ENCODE measurements at places on chromosomes 4 and X.

- DNase-seq: no peak
These were observed 6.0 kb upstream of the SHISA3 start for GRCh38 chr4:42391355-42391664.

GRCh38 chr4:165308606-165309005 lies 18.9 kb upstream of the MSMO1 start:
- no peak for DNase-seq

GRCh38 chr4:98493296-98493695 lies 165.1 kb downstream of the TSPAN5 start:
- no peak for DNase-seq

DNA sequence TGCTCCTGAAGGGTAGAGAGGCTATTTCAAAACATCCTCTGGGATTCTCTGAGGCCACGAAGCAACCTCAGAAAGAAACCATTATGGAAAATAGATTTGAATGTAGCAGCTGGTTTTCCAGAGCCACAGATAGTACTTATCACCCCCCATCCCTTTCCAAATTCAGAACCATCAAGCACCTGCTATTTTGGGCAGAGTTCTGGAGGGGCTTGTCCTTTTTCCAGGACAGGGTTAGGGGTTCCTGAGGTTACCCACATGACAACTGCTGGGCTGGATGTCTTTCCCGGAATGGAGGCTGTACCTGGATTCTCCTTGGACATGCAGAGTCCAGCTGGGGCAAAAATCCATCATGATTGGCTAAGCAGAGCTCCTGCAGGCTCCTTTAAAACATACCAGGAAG lies 22.0 kb upstream of the ZXDA start:
- no peak for DNase-seq

DNA sequence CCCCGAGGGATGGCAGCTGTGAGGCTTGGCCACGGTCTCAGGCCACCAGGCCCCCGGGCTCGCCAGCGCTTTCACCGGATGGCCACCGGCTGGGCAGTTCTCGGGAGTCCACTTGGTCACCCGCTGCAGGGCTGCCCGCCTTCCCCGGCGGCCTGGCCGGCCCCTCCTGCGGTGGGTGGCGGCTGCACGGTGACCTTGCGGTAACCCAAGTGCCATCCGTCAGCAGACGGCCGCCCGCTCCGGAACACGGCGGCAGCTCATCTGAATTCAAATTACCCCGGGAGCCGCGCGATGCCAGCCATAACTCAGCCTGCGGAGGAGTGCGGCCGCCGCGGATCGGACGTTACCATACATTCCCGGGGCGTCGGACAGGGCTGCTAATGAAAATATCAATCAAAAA lies 60.7 kb downstream of the FAM53A start:
- no peak for DNase-seq

DNA sequence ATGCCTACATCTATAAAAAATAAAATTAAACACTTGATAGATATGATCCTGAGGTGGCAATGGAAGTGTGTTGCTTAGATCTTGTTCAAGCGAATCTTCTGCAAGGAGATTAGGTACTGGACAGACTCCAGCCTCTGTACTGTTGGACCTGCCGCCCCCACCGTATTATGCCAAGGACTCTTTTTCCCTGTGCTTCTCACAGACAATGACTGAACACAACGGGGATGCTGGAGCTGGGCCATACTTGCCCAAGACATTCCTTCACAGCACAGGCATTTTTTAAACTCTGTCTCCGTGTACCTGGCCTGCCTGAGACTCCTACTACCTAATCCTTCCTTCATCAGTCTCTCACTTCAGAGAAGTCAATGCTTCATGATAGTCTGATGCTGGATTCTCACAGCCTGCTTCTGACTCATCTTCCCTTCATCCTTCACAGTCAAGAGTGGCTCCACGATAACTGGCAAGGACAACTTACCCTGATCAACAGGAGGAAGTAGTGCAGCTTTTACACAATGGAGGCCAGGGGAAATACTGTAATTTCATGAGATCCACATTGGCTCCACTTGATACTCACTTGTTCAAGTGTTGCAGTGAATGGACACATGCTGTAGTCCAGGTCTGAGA lies 754.6 kb upstream of the AGA start:
- DNase-seq: no peak

DNA sequence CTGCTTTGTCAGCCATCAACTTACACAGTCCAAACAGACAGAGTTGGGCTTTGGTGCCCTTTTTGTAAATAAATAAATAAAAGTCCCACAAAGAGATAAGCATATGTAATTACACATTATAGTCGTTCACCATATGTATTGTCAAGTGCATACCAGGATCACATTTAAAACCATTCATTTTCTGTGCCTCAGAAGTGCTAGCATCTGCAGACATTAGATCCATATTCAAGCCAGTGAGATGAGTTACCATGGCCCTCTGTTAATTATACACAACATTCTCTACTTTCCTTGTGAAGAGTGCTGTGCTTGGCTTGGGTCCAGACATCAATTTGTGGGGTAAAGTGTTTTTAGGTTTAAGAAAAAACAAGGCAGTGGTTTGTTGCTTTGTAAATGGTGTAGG lies 76.8 kb downstream of the ENOX2 start:
- DNase-seq: no peak

All from transverse colon (tissue), 4 donors.